Midbrain (tissue), 1 donor: ENCODE measurements at places on chromosomes 6 and 20.

DNA sequence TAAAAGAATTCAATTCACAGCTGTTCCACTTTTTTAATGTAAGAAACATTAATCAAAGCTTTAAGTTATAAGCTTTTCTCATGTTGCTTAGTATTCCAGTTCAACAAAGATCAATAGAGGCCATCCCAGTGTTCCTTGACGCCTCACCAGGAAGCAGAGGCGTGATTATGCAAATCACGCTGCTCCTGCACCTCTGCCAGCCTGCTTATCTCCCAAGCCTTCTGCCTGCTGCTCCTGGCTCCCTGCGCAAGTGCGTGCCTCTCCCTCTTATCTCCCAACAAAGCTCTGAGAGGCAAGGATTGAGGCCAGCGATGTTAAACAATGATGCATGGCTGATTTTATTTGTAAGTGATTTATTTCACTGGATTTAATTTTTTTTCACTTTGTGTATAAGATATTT lies 42.8 kb downstream of the INSM1 start:
- peak; percentile 39 for DNase-seq

- DNase-seq: no peak
These were observed 39.8 kb upstream of the GCLC start for GRCh38 chr6:53584726-53585125.

- DNase-seq: no peak
These were observed 29.2 kb downstream of the ERMARD start for GRCh38 chr6:169780571-169781091.

DNA sequence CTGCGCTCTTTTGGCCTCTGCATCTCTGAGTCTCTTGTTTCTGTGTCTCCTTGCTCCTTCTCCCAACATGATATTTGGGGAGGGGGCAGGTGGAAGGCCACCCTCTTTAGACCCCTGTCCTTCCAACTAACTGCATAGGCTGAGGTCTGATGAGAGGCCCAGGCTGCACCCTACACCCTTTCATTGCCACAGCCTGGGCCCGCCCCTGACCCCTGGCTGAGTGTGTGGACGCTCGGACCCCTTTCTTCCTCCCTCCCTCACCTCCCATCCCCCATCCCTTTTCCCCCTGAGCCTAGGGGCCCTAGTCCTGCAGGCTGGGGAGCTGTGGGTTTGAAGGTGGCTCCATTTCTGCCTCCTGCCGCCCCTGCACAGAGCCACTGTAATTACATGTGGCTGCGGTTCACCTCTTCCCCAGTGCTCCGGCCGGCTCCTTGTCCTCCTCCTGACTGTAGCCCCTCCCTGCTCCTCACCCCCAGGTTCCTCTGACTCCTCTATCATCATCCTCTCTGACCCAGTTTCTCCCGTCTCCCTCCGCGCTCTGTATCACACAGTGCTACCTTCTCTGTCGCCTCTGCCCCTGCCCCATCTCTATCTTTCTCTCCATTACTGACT lies 6.8 kb downstream of the MDFI start:
- no peak for DNase-seq

GRCh38 chr6:54717849-54718455 lies 128.6 kb upstream of the FAM83B start:
- peak; percentile 39 for DNase-seq

DNA sequence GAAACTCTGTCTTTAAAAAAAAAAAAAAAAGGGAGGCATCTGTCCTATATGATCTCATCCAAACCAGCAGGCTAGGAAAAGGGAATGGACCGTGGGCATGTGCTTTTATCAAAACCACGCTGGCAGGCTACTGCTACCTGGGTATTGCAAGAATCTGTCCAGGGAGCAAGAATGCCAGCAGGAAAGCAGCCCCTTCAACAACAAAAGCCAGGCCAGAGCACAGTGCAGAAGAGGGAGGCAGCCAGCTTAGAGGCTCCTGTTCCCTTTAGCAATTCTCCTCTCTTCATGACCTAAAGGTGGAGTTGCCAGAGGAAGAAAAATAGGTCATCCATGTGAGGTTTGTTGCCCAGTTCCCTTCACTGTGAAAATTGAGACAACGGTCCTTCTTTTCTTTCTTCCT lies 18.2 kb downstream of the TBC1D20 start:
- peak; percentile 17 for DNase-seq

DNA sequence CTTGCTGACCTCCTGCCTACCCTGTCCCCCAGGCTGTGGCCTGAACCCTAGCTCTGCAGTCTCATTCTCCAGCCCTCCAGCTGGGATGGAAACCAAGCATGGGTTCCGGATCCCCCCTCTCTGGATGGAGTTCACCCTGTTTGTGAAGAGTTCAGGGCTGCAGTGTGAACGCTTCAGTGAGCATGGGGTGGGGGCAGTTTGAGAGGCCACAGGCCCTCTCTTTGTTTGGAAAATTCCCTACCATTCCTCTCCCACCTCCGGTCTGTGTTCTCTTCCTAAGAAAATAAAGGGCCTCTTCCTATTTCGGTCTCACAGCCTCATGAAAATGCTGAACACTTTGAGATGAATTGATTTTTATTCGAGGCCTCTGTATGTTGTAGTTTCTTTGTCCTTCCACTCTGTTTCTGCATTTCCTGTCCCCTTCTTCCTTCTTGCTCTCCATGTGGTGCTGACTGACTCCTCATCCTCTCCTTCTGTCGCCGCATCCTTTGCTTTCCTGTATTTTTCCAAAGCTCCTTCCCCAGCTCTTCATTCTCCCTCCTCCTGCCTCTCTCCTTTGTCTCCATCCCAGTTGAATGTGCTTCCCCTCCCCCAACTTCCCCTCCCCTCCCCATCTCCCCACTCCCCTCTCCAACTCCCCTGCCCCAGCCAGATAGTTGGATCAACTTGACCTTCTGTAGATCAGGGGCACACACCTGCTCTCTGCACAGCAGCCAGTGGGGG lies 2.4 kb upstream of the KCNK5 start:
- DNase-seq: no peak

GRCh38 chr6:38307740-38308139 lies 332.0 kb downstream of the BTBD9 start:
- DNase-seq: no peak

DNA sequence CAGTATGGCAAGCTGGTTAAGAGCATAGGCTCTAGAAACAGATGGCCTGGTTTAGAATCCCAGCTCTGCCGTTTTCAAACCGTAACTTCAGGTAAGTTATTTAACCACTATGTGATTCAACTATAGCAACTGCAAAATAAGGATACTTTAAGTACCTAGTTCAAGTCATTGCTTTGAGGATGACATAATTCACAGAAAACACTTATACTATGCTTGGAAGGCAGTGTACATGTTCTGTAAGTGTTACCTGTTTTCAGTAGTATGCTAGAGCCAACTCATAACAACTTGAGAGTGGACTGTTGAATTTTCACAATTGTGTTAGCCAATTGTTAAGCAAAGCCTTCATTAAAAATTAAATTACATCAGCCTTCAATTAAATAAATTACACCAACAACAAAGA lies 134.8 kb upstream of the BEND6 start:
- DNase-seq: no peak

GRCh38 chr6:125987026-125987617 lies 782 bp downstream of the TRMT11 start:
- no peak for DNase-seq

- no peak for DNase-seq
These were observed 85.5 kb downstream of the ARID1B start for GRCh38 chr6:156862711-156863110.

GRCh38 chr6:166955121-166955864 lies 1.1 kb downstream of the RNASET2 start:
- DNase-seq: peak; percentile 8

DNA sequence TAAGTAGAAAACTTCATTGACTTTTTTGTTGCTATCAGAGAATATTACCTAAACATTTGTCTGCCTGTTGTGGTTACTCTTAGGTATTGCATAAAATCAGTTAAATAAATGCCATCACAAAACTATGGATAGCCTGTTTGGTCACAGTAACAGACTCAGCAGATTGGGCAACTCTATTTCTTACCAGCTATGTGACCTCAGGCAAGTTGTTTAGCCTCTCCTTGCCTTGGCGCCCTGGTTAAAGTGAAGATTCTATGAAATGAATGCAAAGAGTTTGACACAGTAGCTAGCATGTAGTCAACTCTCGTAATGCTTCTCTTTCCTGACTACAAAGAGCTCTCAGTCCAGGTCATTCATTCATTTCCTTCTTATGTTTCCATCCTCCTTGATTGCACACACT lies 82.5 kb upstream of the ID4 start:
- DNase-seq: no peak

- no peak for DNase-seq
These were observed 23.8 kb downstream of the SLCO4A1 start for GRCh38 chr20:62665826-62666735.

- no peak for DNase-seq
These were observed 60.7 kb upstream of the TULP4 start for GRCh38 chr6:158251565-158251964.

DNA sequence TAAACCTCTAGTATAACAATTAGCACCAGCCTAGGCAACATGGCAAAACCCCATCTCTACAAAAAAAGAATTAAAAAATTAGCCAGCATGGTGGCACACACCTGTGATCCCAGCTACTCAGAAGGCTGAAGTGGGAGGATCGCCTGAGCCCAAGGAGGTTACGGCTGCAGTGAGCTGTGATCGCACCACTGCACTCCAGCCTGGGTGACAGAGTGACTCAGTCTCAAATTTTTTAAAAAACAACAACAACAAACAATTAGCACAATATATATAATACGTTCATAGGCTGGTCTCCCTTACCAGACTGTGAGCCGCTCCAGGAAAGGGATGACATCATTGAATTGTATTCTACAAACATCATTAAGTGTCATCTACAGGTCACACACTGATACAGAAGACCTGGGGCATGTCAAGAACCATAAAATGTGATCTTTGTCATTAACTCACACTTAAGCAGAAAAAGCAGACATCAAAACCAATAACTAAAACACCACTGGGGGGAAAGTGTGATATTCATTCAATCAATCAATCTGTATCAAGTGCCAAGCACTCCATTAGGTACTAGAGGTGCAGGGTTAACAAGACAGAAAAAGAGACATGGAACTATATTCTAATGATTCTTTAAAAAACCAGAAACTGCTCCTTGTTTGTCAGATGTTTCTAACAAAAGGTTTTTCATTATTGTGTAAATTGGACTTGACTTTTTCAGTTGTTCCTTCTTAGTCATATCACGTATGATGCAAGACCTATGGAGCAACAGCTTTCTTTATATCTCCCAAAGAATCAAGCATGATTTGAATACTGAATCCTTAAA lies 17.8 kb downstream of the MAP3K5 start:
- no peak for DNase-seq

- DNase-seq: no peak
These were observed 208.7 kb downstream of the PRL start for GRCh38 chr6:22087960-22088706.

- DNase-seq: no peak
These were observed 955.1 kb downstream of the KIF16B start for GRCh38 chr20:15618110-15618509.

DNA sequence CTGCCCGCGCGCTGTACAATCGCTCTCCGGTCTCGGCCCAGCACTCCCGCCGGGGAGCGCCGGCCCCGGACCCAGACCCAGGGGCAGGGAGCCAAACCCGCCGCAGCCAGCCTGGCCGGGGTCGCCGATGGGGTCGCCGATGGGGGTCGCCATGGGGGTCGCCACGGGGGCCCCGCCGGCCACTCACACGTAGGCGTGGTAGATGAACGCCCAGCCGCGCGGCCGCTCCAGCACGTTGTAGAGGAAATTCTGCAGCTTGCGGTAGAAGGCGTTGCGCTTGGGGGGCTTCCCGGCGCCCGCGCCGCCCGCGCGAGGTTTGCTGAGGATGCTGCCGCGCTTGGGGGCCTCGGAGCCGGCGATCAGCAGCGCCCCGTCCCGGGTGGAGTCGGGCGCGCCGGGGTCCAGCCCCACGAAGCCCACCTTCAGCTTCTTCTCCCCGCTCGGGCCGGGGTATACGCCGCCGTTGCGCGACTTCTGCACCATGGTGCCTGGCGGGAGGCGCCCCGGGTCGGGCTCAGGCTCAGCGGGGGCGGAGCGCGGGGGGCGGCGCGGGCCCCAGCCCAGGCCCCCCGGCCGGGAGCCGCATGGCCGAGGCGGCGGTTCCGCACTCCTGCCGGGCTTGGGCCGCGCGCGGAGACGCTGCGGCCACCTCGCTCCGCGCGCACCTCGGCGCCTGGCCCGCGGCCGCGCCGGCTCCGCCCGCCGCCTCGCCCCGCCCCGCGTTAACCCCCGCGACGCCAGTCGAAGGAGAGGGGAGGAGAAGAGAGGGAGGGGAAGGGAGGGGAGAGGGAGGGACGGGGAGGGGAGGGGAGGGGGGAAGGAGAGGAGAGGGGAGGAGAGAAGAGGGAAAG lies at the start of gene KCNQ2:
Gene KCNQ2 (minus strand): TSS at position 675 of the 851 bp plus-strand sequence. CDS start 192 bp downstream, at position 483.
- no peak for DNase-seq

GRCh38 chr6:84685983-84686584 lies 78.3 kb downstream of the TBX18 start:
- no peak for DNase-seq
